Kidney glomerular epithelial cell (primary cell): ENCODE measurements at places on chromosomes 16 and 17.

DNA sequence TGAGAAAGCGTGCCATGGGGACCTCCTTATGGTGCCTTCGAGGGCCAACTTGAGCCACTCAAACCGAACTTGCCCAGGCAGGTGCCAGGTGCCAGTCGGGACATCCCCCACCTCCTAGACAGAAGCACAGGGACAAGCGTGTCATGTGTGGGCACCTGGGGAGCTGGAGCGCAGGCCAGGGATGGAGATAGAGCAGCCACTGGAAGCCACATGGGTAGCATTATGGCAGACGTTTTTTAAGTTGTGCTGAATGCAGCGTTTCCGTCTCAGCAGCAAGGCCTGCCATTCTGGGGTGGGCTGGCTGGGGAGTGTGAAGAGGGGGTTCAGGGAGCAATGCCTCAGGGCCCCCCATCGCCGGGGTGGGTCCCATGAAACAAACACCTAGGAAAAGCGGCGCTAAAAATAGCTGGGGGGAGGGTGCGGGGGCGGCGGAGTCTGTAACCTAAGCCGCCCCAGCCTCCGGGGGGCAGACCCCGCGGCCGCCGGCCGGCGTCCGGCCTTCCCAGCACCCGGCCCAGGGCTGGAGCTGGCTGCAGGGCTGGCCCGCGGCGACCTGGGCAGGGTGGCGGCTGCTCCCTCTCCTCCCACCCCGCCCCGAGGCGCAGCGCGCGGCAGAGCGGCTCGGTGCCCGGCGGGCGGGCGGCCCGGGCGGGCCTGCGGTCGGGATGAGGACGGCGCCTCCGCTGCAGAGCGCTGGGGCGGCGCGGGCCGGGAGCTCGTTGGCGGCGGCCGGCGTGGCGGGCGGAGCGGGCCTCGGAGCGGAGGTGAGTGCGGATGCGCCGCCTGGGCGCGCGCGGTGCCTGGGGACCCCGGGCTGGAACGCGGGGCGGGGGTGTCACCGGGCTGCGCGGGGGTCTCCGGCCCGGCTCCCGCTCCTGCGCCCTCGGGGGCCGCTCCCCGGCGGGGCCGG, at the start of gene ZNF469:
Gene ZNF469, plus strand, starts transcription at position 469 of the 910 bp plus-strand sequence. CDS start 44,512 bp downstream, outside the sequence.
- DNase-seq, result peak; percentile 3

GRCh38 chr17:17446666-17447155, 30.1 kb upstream of the MED9 start:
- DNase-seq, result no peak

GRCh38 chr16:71562552-71562951, 14.3 kb downstream of the TAT start:
- no peak for DNase-seq

DNA sequence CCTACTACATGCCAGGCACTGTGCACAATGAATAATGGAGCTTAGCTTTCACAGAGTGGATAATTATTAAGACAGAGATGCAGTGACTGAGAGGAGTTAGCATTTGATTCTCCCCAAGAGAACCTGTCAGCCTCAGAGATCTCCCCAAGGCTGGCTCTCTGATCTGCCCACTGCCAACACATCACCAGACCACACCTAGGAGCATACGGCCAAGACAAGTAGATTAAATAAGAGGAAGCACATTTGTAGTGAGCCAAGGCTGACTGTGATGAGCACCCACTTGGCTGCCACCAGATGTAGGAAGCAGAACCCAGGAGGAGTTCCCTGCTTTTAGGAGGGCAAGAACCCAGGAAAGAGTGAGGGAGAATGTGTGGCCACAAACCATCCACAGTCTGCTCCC, 130.1 kb downstream of the SPACA3 start:
- no peak for DNase-seq

DNA sequence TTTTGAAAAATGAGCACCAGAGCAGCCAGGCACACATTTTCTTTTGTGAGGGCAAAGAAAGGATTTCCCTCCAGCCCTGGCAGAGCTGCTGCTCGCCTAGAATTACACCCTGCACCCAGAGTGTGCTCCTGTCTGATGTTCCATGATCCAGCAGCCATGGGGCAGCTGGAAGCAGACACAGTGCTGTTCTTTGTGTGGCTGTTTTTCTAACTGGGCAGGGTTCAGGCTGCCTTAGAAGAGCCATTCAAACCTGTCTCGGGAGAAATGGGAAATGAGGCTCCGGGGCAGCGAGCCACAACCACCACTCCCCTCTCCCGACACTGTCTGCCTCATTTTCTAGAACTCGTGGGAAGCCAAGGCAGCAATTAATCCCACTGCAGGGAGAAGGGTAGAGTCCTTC, 28.9 kb downstream of the LITAF start:
- no peak for DNase-seq

DNA sequence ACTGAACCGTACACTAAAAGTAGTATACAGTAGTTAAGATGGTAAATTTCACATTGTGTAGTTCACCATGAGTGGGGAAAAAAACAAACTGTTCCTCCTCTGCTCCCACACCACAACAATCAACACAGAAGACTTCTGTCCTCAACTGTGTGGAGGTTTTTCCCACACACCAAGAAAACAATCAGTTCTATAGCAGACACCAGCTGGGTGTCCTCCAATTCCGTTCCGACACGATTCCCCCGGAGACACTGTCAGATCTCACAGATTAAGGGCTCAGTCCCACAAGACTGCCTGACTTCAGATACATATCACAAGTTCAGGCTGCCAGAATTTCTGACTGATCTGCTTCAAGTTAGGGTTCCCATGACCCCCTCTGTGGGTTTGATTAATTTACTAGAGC, 31.8 kb downstream of the BBS2 start:
- DNase-seq, result no peak

DNA sequence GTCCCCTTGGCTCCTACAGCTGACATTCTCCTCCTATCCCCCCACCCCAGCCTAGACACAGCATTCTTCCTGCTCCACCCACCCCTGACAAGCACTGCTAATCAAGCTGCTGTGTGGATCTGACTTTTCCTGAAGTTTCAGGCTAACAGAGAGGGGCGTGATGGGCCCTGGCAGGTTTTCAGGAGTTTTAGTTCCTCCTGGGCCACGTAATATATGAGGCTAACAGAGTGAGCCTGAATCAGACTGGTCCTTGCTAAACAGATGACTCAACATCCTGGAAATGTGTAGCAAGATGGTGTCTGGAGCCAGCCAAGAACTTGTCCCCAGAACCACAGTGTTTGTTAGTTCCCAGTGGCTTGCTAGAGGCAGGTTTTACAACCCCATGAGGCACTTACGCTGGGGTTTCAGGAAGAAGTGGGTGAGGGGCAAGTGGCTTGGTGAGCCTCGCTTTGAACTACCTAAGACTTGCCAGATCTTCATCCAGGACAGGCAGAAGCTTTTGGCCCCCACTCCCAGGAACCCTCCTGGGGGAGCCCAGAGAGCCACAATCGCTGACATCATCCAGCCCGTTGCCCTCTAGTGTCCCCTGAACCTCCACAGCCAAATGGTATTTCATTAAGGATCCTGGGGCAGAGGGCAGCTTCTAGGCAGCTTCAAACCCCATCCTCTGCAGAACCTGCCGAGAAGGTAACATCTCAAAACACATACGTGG, 15.9 kb downstream of the TMEM92 start:
- peak; percentile 78 for DNase-seq

DNA sequence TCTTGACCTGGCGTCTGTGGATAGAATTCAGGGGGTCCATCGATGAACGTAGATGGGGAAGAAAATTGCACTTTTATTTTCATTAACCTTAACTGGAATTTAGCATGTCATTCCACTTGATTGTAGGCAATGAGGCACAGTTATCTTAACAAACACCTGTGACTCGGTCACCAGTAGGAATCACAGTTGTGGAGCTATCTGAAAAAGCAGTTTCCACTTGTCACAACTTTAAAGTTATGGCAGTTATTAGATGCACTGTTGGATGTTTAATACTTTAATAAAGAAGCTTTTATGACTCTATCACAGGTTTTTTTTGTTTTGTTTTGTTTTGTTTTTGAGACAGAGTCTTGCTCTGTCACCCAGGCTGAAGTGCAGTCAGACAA, 83.7 kb upstream of the LGALS9 start:
- no peak for DNase-seq

GRCh38 chr17:69485901-69486643, 71.6 kb downstream of the MAP2K6 start:
- no peak for DNase-seq

GRCh38 chr17:50205111-50205962, 3.9 kb upstream of the COL1A1 start:
- DNase-seq, result no peak

GRCh38 chr17:18076936-18077335, 10.8 kb upstream of the DRG2 start:
- DNase-seq, result no peak

DNA sequence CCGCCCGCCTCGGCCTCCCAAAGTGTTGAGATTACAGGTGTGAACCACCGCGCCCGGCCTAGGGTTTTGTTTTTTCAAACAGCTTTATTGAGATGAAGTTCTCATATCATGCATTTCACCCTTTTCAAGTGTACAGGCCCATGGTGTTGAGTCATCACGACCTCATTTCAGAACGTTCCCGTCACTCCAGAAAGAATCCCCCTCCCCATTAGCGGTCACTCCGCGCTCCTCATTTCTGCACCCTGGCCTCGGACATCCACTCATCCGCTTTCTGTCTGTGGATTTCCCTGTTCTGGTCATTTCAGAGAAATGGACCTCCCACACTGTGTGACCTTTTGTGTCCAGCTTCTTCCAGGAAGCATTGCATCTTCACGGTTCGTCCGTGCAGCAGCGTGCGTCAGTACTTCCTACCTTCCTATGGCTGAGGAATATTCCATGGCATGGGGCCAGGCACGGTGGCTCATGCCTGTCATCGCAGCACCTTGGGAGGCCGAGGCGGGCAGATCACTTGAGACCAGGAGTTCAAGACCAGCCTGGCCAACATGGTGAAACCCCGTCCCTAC, 135.2 kb upstream of the GSE1 start:
- DNase-seq, result no peak

GRCh38 chr16:54585094-54585997, 298.8 kb upstream of the IRX3 start:
- DNase-seq, result no peak

DNA sequence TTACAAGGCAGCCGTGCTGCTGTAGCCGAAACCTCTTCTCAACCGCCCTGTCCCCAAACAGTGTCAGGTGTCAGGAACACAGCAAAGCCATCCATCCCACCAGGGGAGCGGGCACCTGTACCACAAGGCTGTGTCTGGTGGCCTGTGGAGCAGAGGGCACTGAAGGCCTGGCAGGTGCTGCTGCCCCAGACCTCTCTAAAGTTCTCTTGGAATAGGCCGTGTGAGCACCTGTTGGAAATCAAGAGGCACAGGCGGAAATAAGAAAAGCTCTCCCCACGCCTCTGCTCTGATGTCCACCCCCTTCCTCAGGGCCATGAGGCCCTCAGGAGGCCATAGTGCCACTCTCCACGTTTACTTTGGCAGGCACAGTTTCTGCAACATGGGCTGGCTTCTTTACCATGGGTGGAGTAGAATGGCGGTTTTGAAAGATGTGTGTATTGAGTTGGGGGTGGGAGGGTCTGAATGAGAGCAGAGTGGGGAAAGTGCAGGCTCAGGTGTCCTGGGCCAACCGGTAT, 99.9 kb upstream of the ZNF750 start:
- DNase-seq, result no peak

GRCh38 chr16:84391151-84392030, 23.1 kb downstream of the ATP2C2 start:
- DNase-seq, result no peak

GRCh38 chr16:1026784-1027500, 45.4 kb downstream of the SOX8 start:
- no peak for DNase-seq

DNA sequence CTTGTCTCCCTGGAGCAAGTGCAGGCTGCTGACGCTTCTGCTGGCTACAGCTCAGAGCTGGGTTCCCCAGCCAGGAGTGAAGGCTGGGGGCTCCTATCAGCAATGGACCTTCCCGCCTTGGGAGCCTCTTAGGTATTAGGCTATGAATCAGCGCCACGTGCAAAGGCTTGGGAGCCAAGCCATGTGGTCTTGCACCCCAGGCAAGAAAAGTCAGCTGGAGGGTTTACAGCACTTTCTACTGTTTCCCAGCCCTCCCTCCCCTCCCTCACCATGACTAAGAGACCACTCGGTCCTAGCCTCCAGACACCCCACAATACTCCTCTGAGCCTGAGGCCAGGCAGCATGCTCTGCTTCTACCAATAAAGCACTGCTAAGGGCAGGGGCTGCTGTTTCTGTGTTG, 12.3 kb downstream of the EPX start:
- no peak for DNase-seq

DNA sequence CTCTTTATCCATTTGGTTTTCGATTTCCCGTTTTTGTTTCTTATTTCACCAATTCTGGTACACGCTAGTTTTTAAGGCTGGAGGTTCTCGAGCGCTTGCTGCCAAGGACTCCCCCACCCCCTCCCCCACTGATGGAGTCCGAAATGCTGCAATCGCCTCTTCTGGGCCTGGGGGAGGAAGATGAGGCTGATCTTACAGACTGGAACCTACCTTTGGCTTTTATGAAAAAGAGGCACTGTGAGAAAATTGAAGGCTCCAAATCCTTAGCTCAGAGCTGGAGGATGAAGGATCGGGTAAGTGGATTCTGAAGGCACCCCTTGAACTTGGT, 825 bp downstream of the RPTOR start:
- no peak for DNase-seq

DNA sequence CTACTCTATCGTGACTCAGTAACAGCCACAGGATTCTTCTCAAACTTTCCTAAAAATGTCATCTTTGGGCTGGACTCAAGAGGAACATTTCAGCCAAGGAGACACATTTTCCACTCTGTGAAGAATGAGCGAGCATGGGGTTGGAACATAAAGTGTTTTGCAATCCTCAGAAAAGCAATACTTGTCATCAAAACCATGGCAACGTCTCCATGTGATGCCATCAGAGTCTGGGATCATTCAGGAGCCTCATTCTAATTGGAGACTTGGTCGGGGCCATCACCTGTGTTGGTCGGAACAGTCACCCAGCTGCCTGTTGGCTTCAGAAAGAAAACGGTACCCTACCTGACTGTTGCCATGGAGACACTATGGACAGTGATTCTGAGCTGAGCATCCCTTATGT, 25.5 kb downstream of the MYOCD start:
- DNase-seq, result no peak

DNA sequence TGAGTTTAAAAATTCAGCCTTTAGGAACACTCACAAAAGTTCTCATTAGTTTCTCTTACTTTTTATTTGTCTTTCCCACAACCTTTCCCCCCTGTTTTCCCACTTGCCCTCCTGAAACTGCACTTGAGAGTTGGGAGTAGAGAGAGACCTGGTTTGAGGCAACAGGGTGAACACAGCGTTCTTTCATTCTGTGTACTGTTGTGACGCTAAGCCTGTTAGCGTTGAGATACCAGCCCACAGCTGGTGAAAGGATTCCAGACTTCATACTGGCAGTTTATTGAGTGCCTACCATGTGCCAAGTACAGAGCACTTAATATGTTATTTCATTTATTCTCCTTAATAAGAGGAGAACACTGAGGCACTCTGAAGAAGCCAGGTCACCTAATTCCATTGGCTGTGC, 10.3 kb downstream of the TNRC6C start:
- DNase-seq, result no peak

- no peak for DNase-seq
These were observed at the start of gene EVI2A for GRCh38 chr17:31321481-31321880. TSS of gene EVI2A (minus strand) at chr17:31321622. CDS start at chr17:31319013, 2,609 bp downstream.

GRCh38 chr17:56057869-56058268, 95.4 kb upstream of the ANKFN1 start:
- no peak for DNase-seq

GRCh38 chr16:57324749-57325148, 33.8 kb upstream of the CCL22 start:
- DNase-seq, result no peak
